Kidney (tissue), 22 donors: ENCODE measurements at places on chromosomes 13 and 19.

DNA sequence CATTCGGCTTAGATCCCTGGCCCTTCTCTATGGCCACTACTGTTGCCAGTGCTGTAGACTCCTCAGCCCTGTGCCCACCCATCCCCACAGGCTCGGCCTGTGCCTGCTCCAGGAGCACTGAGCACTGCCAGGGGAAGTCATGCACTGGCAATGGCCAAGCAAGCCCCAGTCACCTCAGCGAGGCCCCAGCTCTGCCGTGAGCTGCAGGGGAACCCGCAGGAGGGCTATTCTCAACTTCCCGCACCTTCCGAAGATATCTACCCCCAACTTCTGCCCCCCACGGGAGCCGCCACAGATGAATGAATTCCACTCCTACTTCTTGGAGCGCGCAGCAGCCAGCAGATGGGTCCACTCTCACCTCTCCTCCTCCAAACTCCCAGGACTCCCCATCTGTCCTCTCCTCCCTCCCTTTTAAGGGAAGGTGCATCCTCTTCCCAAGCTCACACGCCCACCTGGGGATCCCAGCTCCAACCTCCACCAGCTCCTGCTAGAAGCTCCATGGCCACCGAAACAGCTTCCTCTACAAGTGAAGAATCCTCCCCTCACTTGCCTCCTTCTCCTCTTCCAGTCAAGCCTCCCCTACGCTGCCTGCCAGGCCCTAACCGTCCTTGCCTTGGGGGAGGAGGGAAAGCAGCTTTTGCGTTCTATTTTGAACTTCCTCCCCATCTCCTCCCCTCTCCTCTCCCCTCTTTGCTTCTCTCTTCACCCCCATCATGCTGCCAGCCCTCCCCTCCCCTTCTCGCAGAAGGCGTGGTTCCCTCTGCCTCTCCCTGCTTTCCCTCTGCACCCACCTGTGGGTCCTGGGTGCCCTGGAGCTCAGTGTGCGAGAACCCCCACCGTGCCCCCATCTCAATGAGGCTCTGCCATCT lies 52.2 kb downstream of the PEPD start:
- DNase-seq = peak; percentile 26

DNA sequence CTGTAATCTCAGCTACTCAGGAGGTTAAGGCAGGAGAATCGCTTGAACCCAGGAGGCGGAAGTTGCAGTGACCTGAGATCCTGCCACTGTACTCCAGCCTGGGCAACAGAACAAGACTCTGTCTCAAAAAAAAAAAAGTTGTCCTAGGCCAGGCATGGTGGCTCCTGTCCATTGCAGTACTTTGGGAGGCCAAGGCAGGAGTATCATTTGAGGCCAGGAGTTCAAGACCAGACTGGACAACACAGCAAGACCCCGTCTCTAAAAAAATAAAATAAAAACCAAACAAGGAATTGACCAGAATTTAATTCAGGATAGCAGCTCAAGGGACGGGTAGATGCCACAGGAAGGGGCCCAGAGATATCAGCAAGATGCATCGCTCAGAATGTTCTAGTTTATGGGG lies 4.9 kb downstream of the SULT2B1 start:
- no peak for DNase-seq

GRCh38 chr13:101298517-101298916 lies 117.8 kb downstream of the NALCN start:
- no peak for DNase-seq

DNA sequence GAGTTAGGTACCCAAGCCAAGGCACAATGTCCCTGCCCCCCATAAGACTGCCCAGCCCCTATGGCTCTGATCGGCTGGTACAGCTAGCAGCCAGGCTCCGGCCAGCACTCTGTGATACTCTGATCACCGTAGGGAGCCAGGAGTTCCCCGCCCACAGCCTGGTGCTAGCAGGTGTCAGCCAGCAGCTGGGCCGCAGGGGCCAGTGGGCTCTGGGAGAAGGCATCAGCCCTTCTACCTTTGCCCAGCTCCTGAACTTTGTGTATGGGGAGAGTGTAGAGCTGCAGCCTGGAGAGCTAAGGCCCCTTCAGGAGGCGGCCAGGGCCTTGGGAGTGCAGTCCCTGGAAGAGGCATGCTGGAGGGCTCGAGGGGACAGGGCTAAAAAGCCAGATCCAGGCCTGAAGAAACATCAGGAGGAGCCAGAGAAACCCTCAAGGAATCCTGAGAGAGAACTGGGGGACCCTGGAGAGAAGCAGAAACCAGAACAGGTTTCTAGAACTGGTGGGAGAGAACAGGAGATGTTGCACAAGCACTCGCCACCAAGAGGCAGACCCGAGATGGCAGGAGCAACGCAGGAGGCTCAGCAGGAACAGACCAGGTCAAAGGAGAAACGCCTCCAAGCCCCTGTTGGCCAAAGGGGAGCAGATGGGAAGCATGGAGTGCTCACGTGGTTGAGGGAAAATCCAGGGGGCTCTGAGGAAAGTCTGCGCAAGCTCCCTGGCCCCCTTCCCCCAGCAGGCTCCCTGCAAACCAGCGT lies 3.0 kb upstream of the KMT2B start:
- DNase-seq = peak; percentile 68
